Liver (tissue), 10 donors: ENCODE measurements at places on chromosomes 5 and 9. TPM values are rescaled to one million over a fixed set of nuclear protein-coding genes. Genes with fewer than 3 reads are reported as not detected.

NDUFAF2 gene
- 4.3 TPM for total RNA-seq

SLF1 gene
- 2.3 TPM for total RNA-seq

SLIT3 gene
- total RNA-seq = 1.3 TPM

FANCC gene
- total RNA-seq = 8.3 TPM

- no peak within 1 kb of the TSS for H3K27ac ChIP-seq
- no peaks in the 10 kb centered on the region for H3K36me3 ChIP-seq
- no peak for DNase-seq
- H3K27me3 ChIP-seq = no peaks in the 10 kb centered on the region
- H3K4me1 ChIP-seq = peaks cover 11% of the 10 kb centered on the region
- peak within 1 kb of the TSS; percentile 15 for H3K4me3 ChIP-seq
These were observed at the start of gene TRPM3 for GRCh38 chr9:71121275-71122021. TSS of gene TRPM3 (minus strand) at chr9:71121621. CDS start at chr9:71121354, 267 bp downstream.

DNA sequence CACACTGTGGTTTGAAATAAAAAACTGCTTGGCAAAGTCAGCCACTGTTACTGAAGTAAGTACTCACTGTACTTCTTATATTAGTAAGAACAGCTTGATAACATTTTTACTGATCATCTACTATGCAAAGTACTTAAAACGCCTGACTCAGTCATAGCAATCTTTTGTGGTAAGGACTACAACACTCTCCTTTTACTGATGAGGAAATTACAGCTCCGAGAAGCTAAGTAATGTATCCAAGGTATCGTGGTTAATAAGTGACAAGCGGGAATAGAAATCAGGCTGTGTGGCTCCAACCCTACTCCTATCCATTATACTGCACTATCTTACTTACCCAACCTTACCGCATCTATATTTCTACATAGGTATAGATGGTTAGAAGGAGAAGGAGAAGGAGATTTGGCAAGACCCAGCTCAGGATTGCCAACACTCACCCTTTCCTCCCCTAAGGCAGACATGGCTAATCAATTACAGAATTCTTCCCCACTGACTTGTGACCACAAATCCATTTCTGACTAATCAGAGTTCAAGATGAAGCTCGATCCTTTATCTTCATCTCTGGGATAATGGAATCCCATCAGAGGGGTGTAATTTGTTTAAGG, 281.4 kb downstream of the SPOCK1 start:
- no peak overlapping the region for H3K4me3 ChIP-seq
- no peaks in the 10 kb centered on the region for H3K4me1 ChIP-seq
- H3K36me3 ChIP-seq = no peaks in the 10 kb centered on the region
